ENCODE measurements at places on chromosomes 12 and 14. TPM values are rescaled to one million over a fixed set of nuclear protein-coding genes. Genes with fewer than 3 reads are reported as not detected.

GRCh38 chr12:106229036-106229591, 18.7 kb downstream of the CKAP4 start:
- H3K27me3 ChIP-seq: no peaks in the 10 kb centered on the region
- DNase-seq: no peak
- no peak overlapping the region for H3K27ac ChIP-seq
- H3K4me1 ChIP-seq: peaks cover 13% of the 10 kb centered on the region

DNA sequence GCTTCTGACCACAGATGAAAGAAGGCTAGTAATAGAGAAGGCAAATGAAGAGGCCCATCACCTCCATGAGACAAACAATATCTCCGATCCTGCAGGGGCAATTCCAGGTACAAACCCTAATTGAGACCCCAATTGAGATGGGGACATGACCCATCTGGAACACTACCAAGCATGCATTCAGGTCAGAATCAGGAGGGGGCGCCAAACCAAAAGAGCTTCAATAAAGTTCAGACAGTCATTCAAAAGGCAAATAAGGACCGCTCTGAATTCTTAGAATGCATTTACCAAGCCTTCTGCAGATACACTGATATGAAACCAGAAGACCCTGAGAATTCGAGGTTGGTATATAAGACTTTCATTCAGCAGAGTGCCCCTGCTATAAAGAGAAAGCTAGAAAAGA, 10.2 kb upstream of the EDDM3B start:
- no peak overlapping the region for H3K27ac ChIP-seq
- no peak overlapping the region for H3K4me3 ChIP-seq
- H3K27me3 ChIP-seq: no peaks in the 10 kb centered on the region
- no peaks in the 10 kb centered on the region for H3K36me3 ChIP-seq
- DNase-seq: no peak

DNA sequence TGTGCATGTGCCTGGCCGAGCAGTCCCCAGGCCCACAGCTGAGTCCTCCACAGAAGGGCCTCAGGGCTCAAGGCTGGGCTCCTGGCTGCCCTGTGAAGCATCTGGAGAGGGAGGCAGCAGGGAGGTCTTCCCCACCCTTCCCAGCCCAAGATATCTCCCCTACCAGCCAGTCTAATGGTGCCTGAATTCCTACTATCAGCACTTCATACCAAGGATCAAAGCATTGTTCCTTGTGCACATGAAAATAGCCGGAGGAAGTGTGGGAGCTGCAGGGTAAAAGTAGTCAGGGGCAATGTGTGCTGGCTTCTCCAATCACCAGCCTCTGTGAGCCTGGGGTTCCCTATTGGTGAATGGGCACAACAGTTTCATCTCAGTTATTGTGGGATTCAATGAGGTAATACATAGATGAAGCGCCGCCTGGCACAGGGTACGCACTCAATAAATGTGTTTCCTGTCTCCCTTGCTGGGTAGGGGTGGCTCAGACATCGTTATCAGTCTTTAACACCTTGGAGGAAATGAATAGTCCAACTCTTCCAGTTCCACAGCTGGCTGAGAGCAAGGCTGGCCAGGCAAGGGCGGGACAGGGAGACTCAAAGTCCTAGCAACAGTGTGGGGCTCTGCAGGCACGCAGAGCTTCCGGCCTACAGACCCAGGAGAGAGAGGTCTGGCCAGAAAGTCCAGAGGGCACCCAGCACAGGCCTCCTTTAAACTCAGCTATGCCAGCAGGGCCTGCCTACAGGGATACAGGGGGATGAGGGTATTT, 39.1 kb upstream of the PNMA1 start:
- H3K4me3 ChIP-seq: peak overlapping the region; percentile 35
- H3K27me3 ChIP-seq: no peaks in the 10 kb centered on the region
- peaks cover 100% of the 10 kb centered on the region for H3K4me1 ChIP-seq

DNA sequence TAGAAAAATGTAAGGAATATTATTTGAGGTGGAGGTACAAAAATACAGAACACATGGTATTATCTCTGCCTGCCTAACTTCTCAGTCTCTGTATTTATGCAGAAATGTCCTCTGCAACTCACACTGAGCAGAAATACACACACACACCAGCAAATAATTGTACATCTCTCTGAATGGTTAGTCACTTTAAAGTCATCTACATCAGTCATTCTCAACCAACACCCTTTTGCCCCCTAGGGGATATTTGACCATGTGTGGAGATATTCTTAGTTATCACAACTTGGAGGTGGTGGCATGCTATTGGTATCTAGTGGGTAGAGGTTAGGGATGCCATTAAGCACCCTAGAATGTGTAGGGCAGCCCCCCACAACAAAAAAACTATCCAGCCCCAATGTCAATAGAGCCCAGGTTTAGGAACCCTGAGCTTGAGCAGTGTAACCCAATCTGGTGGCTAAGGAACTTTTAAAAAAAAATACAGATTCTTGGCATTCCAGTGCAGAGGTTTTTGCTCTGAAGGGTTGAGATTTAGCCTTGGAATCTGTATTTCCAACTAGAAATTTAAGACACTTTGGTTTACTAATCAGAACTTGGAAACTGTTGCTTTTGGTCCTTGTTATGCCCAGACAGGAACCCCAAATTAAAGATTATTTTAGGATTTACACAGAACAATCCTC, 183.8 kb downstream of the TBX5 start:
- no peaks in the 10 kb centered on the region for H3K4me1 ChIP-seq
- no peak overlapping the region for H3K27ac ChIP-seq
- H3K4me3 ChIP-seq: no peak overlapping the region

GRCh38 chr12:94326234-94326633, 133.4 kb downstream of the CEP83 start:
- DNase-seq: no peak
- no peaks in the 10 kb centered on the region for H3K27me3 ChIP-seq
- no peak overlapping the region for H3K27ac ChIP-seq
- H3K4me1 ChIP-seq: no peaks in the 10 kb centered on the region
- H3K4me3 ChIP-seq: no peak overlapping the region

DNA sequence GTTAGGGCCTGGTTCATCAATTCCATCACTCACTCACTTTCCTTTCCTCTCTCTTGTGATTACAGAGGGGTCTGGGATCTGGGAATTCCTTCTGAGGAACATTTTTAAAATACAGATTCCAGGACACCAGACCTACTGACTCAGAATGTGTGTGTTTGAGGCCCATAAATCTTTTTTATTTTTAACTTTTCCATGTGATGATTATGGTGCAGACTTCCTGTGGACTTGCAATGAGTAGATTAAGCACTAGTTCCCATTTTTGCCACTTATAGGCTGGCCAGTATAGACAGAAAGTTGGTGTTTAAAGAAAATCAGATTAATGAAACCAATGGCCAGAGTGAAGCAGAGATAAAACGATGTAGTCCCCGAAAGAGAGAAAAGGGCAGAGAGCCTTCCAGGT, 28.1 kb downstream of the SLC41A2 start:
- H3K27ac ChIP-seq: no peak overlapping the region
- no peaks in the 10 kb centered on the region for H3K36me3 ChIP-seq
- no peak overlapping the region for H3K4me3 ChIP-seq
- no peaks in the 10 kb centered on the region for H3K27me3 ChIP-seq
- no peak for DNase-seq

DNA sequence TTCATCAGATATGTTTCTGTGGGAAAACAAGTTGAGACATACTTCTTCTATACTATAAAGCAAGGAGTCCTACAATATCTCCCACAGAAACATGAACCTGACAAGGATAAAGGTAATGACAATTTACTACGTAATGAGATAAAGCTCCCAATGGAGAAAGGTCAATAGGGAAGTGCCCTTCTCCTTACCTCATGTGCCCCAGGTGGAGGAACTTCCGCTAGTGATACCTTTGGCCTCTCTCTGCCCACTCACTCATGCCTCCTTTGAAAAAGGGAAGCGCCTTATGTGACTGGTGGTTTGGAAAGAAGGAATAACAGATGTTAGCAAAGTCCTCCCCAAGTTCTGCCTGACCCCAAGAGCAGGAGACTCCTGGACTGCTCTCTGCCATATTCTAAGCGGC, 305.3 kb downstream of the ITPR2 start:
- H3K4me3 ChIP-seq: no peak overlapping the region
- no peaks in the 10 kb centered on the region for H3K36me3 ChIP-seq

- peaks cover 32% of the 10 kb centered on the region for H3K4me1 ChIP-seq
- peak overlapping the region; percentile 96 for H3K27ac ChIP-seq
- no peaks in the 10 kb centered on the region for H3K27me3 ChIP-seq
- H3K36me3 ChIP-seq: no peaks in the 10 kb centered on the region
These were observed 33.9 kb downstream of the MIA2 start for GRCh38 chr14:39267608-39268005.

- H3K4me1 ChIP-seq: peaks cover 3% of the 10 kb centered on the region
- H3K36me3 ChIP-seq: no peaks in the 10 kb centered on the region
- no peak for DNase-seq
- no peak overlapping the region for H3K4me3 ChIP-seq
- no peaks in the 10 kb centered on the region for H3K27me3 ChIP-seq
- H3K27ac ChIP-seq: no peak overlapping the region
These were observed 2.0 kb upstream of the RNASE8 start for GRCh38 chr14:21055432-21056117.

DNA sequence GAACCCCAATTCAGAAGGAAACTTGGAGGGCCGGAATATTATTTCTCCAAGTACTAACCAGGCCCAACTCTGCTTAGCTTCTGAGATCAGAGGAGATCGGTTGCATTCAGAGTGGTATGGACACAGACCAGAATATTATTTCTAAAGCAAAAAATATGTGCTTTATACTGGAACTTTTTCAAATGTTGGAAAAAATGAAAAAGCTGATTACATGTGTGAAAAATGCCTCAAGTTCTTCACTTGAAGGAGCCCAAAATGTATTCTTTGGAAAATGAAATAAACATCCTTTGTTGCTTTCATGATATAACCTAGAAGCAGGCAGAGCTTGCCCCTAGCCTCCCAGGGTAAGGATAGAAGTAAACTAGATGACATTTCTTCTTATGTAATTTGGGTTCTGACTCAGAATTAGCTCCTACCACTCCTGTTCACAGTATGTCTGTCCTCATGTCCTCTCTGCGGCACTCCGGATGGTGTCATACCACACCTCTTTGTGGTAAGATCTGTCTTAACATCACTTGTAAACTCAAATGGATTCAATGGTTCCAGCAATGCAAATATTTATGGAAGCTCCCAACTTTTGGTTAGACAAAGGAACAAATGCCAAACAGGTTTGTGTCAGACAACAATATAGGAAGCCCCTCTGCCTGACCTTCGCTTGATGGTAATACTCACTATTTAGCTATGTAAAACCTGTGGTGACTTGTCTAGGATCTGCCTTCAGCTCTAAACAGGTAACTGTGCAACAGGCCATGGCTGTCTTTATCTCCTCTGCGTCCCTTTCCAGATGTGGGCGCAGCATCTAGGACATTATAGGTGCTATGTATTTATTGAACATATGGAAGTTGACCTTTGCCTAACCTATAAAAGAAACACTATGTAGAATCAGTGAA, 178.5 kb downstream of the SSPN start:
- no peak for DNase-seq
- peaks cover 4% of the 10 kb centered on the region for H3K36me3 ChIP-seq
- no peaks in the 10 kb centered on the region for H3K27me3 ChIP-seq
- H3K27ac ChIP-seq: no peak overlapping the region

Gene FGD4
- total RNA-seq: 42.6 TPM

Gene CCDC38
- not detected for total RNA-seq

Gene TMPRSS12
- not detected for total RNA-seq

Gene GZMB
- total RNA-seq: 0.72 TPM

Gene DIO2
- 7.5 TPM for total RNA-seq
